Right renal pelvis (tissue), 4 donors: ENCODE measurements at places on chromosomes 4 and X. TPM values are rescaled to one million over a fixed set of nuclear protein-coding genes. Genes with fewer than 3 reads are reported as not detected.

SSX1 gene
- polyA plus RNA-seq: not detected

TAB3 gene
- 30.6 TPM for polyA plus RNA-seq

NAP1L5 gene
- 16.2 TPM for polyA plus RNA-seq

HSFX4 gene
- polyA plus RNA-seq: 0.17 TPM

TMEM128 gene
- 63.1 TPM for polyA plus RNA-seq

HAND2 gene
- polyA plus RNA-seq: not detected

FAM53A gene
- 3.6 TPM for polyA plus RNA-seq

SPANXN3 gene
- polyA plus RNA-seq: not detected

NAA11 gene
- polyA plus RNA-seq: not detected

TBC1D19 gene
- polyA plus RNA-seq: 22.0 TPM

MCUB gene
- 11.1 TPM for polyA plus RNA-seq

TSPAN7 gene
- polyA plus RNA-seq: 59.2 TPM

FRMPD4 gene
- polyA plus RNA-seq: 0.10 TPM

PCDH11X gene
- 0.11 TPM for polyA plus RNA-seq

MTTP gene
- 9.9 TPM for polyA plus RNA-seq

REPS2 gene
- polyA plus RNA-seq: 17.6 TPM

SPANXN4 gene
- not detected for polyA plus RNA-seq

BGN gene
- 169 TPM for polyA plus RNA-seq

PRDM8 gene
- polyA plus RNA-seq: 2.2 TPM

CT45A1 gene
- not detected for polyA plus RNA-seq

PCSK1N gene
- polyA plus RNA-seq: 6.0 TPM

UBE2A gene
- polyA plus RNA-seq: 92.7 TPM

TMEM150C gene
- 27.4 TPM for polyA plus RNA-seq

CXCL8 gene
- polyA plus RNA-seq: 1.1 TPM

HSPA4L gene
- 10.9 TPM for polyA plus RNA-seq

SPANXA1 gene
- polyA plus RNA-seq: not detected

EDA2R gene
- 0.72 TPM for polyA plus RNA-seq

FHDC1 gene
- 5.1 TPM for polyA plus RNA-seq

ARHGAP6 gene
- 15.4 TPM for polyA plus RNA-seq

PPEF2 gene
- not detected for polyA plus RNA-seq

SLC39A8 gene
- 24.9 TPM for polyA plus RNA-seq

TCEAL8 gene
- 178 TPM for polyA plus RNA-seq

IQSEC2 gene
- 16.3 TPM for polyA plus RNA-seq

ABHD18 gene
- 13.0 TPM for polyA plus RNA-seq

ITM2A gene
- 104 TPM for polyA plus RNA-seq

PCYT1B gene
- polyA plus RNA-seq: 3.3 TPM

SUPT20HL2 gene
- not detected for polyA plus RNA-seq

TEX13D gene
- not detected for polyA plus RNA-seq

MAGEE1 gene
- polyA plus RNA-seq: 6.5 TPM

RNF212 gene
- polyA plus RNA-seq: 10.8 TPM

TREX2 gene
- polyA plus RNA-seq: 0.37 TPM

STAG2 gene
- polyA plus RNA-seq: 127 TPM

PPBP gene
- polyA plus RNA-seq: 13.2 TPM

RENBP gene
- 16.3 TPM for polyA plus RNA-seq

RIPPLY1 gene
- 3.7 TPM for polyA plus RNA-seq

BMPR1B gene
- polyA plus RNA-seq: 19.4 TPM

NAT8L gene
- polyA plus RNA-seq: 6.3 TPM

SSX2B gene
- not detected for polyA plus RNA-seq

KIAA1210 gene
- polyA plus RNA-seq: 2.2 TPM

DUX4 gene
- polyA plus RNA-seq: 0.76 TPM

ITGB1BP2 gene
- polyA plus RNA-seq: 1.3 TPM

YY2 gene
- 2.9 TPM for polyA plus RNA-seq

PPEF1 gene
- polyA plus RNA-seq: 0.44 TPM

PRSS12 gene
- 14.9 TPM for polyA plus RNA-seq

PPP4R3C gene
- not detected for polyA plus RNA-seq

PASD1 gene
- polyA plus RNA-seq: not detected

FAM184B gene
- polyA plus RNA-seq: 0.43 TPM

CSAG2 gene
- polyA plus RNA-seq: not detected
